ENCODE measurements at places on chromosomes 1 and 21.

- DNase-seq: no peak
Measured at GRCh38 chr21:35398346-35398982, 349.4 kb upstream of the RUNX1 start.

GRCh38 chr1:225159793-225160192 lies 230.3 kb downstream of the DNAH14 start:
- DNase-seq: no peak

DNA sequence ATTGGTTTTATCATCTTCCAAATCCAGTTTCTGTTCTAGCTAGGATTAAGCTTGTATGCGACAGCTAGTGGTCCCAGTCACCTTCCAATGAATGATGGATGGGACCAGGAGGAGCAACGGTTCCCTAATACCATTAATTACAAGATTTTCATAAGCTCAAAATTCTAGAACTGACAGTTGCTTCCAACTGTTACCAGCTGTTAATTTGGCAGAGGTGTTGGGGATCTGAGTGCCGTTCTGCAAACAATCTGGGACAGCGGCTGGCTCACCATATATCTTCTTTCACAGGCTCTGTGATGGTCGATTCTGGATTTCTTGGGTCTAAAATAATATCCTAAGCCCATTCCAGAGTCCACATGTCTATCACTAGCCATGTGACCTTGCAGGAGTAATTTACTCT lies 34.5 kb upstream of the RALGPS2 start:
- no peak for DNase-seq

DNA sequence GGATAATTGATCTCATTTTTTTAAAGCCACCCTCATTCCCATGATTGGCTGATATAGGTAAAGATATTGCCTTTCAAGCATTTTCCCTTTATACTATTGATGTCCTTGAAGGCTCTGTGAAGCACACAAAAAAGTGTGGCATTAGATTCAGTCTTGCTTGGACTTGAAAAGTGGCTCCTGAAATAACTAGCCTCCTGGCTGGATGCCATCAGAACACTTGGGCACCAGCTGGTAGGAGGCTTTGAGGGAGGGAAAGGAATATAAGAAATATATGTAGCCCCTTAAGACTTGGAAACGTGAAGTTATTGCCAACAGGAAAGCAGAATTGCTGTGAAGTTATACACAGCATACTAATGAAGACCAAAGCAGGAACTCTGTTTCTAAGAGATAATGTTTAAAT lies 14.1 kb downstream of the MTR start:
- no peak for DNase-seq

GRCh38 chr1:163084330-163084729 lies 15.2 kb downstream of the RGS4 start:
- no peak for DNase-seq

DNA sequence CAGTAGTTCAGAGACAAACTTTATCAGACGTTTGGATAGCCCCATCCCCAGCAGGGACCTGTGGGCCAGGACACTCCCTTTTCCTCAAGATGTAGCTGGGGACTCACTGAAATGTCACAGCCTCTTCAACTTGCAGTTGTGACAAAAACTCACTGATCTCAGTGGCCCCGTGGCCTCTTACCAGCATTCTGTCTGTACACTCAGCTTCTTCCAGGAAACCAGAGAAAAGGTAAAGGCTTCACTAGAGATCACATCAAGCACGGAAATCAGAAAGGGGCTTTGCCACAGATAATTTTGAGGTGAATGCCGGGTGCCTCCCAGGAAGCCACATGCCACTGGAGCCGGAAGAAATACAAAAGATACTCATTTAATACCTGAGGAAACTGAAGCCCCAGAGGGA lies 122.2 kb downstream of the CCDC185 start:
- DNase-seq: no peak

- DNase-seq: no peak
Measured at GRCh38 chr1:182227864-182228547, 163.6 kb downstream of the GLUL start.

GRCh38 chr21:46078978-46079351 lies 18.9 kb upstream of the COL6A2 start:
- no peak for DNase-seq

DNA sequence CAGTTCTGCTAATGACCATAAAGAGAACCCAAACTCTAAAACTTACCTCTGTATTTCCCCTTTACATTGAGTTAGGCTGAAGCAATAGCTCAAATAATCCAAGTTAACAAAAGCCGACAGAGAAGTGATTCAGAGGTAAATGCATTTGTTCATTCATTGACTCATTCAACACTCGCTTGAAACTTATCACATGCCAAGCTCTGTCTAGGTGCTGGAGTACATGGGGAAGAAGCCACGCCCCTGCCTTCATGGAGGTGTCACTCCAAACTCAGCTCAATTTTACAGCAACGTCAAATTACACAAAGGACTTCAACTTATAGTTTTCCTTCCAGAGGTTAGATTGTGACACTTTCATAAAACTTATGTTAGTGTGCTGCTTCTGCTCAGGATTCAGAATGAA lies 45.8 kb downstream of the SLC25A24 start:
- DNase-seq: no peak

- DNase-seq: no peak
Measured at GRCh38 chr1:165317612-165318011, 38.9 kb downstream of the LMX1A start.

DNA sequence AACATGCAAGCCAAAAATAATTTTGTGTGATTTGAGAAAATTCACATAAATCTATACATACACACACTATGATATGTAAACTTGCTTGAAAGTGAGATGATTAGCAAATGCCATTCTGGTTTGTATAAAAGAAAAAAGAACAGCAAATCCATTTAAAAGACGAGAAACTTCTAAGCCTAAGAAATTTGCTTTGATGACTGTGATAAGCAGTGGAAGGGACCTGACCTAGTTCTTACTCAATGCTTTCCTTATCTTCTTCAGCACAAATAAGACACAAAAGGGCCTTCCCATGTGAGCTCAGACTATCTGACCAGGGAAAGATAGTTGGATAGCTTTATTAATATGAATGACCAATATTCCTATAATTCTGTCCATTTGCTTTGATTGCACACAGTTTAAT lies 25.3 kb upstream of the NMNAT2 start:
- no peak for DNase-seq

GRCh38 chr21:34886240-34887104 lies 162.6 kb downstream of the RUNX1 start:
- DNase-seq: no peak

GRCh38 chr1:45437323-45437722 lies 53.6 kb downstream of the TESK2 start:
- DNase-seq: no peak

- DNase-seq: no peak
Measured at GRCh38 chr1:42316292-42316691, 18.7 kb downstream of the FOXJ3 start.

GRCh38 chr1:222196736-222197135 lies 351.2 kb downstream of the HHIPL2 start:
- DNase-seq: no peak

- no peak for DNase-seq
Measured at GRCh38 chr1:224180783-224181452, 2.1 kb upstream of the DEGS1 start.

DNA sequence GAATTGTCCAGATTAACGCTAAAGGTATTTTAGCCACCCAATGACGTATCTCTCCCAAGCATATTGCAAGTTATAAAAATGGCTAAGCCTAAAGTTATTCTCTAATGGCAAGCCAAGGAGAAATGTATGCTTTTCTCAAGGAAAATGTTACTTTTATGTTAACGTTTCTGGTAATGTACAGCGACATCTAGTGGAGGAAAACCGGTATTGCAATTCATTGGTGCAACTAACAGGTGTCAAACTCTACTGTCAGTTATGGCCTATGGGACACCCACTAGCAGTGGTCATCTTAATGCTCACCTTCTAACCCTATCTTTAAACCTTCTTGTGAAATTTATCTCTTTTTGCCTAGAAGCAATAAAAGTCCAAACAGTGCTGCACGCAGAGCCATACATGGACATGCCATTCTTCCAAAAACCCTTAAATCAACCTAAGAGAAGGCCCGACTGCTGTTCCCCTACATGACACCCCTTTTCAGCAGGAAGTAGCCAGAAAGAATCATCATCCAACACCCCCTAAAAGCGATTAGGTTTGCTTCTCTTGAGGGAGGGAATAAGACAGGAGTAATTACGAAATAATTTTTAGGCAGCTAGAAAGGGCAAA lies 68.7 kb upstream of the LRIF1 start:
- peak; percentile 74 for DNase-seq

GRCh38 chr1:206674745-206675175 lies 9.9 kb upstream of the MAPKAPK2 start:
- DNase-seq: no peak

DNA sequence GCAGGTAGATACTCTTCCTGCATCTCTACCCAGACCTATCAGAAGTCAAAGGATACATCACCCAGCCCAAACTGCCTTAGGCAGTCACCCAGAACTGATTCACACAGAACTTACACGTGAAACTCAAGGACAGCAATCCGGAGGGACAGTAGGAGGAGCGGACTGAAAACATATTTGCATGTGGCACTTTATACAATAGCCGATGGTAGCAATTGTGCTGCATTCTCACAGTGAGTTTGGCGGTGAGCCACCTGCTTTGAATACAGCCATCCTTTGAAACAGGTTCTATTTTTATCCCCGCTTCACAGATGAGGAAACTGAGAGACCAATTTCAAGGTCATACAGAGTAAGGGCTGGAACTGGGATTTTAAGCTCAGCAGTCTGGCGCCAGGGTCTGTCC lies 69.5 kb downstream of the EDEM3 start:
- DNase-seq: no peak

GRCh38 chr1:199858856-199859255 lies 168.7 kb upstream of the NR5A2 start:
- no peak for DNase-seq

DNA sequence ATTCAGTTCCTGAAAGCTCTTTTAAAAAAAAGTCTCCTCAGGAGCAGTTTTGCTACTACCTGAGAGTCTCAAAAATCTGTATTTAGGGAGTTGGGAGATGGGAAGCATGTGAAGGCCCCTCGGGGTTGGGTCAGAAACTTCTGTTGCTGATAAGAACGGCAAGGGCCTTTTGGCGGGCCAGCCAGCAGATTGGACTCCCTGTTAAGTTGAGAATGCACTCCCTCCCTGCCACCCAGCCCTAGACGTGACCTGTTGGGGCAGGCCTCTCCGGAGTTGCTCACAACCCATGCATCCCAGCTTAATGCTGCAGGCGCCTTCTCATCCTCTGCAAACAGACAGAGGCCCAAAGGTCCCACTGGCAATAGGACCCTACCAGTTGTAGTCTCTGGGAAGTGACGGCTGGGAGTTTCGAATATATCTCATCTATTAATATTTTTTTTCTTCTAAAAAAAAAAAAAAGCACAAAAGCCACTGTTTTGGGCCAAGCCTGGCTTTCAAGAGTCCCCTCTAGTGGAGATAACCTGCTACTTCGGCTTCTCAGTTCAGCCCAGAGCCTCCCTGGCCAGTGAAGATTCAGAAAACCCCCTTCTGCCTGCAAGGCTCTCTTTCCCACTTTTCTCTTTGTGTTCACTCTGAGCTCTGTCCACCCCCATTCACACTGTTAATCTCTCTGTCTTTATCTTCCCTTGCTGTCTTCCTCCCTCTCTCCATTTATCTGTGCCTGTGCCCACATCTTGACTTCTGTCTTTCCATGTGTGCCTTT lies 5.3 kb downstream of the PLXNA2 start:
- DNase-seq: peak; percentile 35

GRCh38 chr1:217373761-217374701 lies 256.9 kb downstream of the GPATCH2 start:
- no peak for DNase-seq

DNA sequence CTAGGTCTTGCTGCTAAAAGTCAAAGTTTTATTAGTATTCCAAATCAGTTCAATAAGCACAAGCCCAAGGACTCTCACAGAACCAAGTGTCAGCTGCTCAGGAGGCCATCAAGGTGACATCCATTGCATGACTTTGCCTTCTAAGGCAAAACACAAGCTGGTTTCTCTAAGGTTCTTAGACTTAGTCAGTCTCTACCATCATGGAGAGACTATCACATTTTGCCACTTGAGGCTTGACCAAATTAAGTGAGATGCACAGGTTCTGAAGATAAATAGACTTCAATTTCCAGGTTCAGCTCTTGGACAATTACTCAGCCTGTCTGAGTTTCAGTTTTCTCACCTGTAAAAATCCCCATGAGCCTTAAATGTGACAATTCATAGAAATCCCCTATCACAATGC lies 29.0 kb downstream of the TRIT1 start:
- no peak for DNase-seq

- no peak for DNase-seq
Measured at GRCh38 chr21:15276243-15276642, 211.4 kb upstream of the NRIP1 start.

DNA sequence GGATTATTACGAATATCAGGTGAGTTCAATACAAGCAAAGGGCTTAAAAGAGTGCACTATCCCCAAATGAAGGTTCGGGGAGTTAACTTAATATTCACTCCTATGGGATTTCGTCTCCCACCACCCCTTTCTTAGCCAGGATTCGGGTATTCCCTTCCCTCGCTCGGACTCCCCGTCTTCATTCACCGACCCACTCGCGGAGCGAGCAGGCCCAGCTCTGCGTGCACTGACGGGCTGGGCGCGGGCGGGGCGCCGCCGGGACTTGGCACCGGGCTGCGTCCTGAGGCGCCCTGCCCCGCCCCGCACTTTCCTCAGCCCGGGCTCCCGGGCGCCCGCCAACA lies 7.7 kb upstream of the MPZL1 start:
- peak; percentile 85 for DNase-seq

- DNase-seq: no peak
Measured at GRCh38 chr1:1244192-1244811, 2.2 kb downstream of the C1QTNF12 start.

GRCh38 chr21:31078216-31078615 lies 39.9 kb upstream of the KRTAP19-8 start:
- no peak for DNase-seq

DNA sequence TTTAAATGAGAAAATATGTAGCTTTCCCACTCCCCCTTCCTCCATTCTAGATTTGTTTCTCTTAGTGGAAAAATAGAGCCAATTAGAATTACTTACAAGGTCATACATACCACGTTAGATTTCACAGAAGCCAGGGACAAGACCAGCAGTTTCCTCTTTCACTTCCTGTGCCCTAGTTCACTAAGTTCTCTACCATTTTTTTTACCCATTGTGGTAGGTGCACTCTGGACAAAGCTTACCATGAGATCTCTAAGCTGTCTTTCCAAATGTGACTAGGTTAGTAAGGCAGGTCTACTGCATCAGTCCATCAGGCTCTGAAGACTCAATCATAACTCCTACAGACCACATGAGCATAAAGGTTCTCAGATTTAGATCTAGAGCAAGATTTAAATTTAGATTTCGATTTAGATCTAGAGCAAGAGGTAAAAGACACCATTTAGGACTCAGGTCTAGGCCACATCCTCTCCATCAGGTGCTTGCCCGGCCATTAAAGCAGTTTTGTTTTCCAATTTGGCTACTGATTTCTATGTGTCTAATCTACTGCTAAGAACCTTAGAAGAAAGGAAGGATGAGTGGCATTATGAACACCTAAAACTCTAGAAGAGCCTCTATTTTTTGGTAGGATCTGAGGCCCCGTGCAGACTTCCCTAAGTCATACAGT lies 235.3 kb downstream of the FAF1 start:
- no peak for DNase-seq

DNA sequence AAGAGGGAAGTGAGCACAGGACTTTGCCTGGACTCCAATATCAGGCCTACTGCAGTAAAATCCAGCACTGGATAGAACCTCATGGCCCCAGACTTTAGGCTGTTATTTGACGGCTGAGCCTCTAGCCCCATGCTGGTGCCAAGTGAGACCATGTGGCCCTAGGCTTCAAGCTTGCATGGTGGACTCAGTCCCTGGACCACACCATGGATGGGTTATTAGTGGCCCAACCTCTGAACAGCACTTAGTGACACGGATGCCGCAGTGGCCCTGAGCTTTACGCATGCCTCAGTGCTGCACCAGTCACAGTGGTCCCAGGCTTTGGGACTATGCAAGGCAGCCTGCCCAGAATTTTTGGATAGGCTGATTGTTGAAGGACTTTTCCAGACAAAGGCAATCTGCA lies 13.0 kb downstream of the IFI44L start:
- no peak for DNase-seq
